NCI-H2081 (cell line): ENCODE measurements at places on chromosomes 6 and 20.
A peak's percentile ranks its signal among the peaks of the same experiment; 100 is the strongest.

DNA sequence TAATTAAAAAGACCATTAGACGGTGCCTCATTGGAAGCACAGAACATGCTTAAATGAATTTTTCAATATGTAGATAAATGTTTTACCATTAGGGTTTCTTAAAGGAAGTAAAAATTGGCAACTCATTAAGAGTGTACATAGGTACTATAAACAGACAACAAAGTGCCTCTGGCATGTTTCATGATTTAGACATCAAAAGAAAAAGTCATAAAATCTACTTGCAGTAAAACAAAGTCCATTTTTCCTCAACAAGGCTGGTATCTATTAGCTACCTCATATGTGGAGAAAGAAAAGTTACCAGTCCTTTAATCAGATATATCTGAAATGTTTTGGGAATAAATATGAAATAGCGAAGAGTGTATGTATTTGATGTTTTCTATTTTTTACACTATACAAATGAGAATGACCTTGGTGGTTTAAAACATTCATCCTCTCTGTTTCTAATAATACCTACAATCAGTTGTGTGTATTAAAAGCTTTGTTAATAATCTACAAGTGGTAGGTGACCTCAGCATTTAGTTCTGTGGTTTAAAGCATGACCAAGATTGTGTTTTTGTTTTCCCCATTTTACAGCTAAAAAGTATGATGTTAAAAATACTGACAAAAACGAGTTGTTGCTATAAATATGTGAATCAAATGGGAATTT lies 87.5 kb downstream of the HDGFL1 start:
- no peak for DNase-seq

- DNase-seq: no peak
These were observed 392.0 kb upstream of the SASH1 start for GRCh38 chr6:147950623-147950987.

- DNase-seq: peak; percentile 52
These were observed 47.0 kb downstream of the WDR27 start for GRCh38 chr6:169654598-169655391.

GRCh38 chr20:14707865-14708596 lies 370.6 kb upstream of the FLRT3 start:
- DNase-seq: no peak

DNA sequence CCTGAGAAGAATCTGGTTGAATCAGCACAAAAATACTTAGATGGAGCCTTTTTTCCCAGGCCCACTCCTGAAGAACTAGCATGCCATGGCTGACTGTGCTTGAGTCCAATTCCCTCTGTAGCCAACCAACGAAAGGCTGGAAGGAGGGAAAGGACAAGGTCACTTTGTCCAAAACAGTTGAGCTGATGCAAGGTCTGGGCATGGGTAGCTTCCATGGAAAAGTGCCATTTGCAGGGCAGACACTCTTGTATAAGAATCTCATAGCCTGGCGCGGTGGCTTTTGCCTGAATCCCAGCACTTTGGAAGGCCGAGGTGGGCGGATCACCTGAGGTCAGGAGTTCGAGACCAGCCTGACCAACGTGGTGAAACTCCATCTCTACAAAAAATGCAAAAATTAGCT lies 125.0 kb upstream of the LGSN start:
- DNase-seq: no peak

DNA sequence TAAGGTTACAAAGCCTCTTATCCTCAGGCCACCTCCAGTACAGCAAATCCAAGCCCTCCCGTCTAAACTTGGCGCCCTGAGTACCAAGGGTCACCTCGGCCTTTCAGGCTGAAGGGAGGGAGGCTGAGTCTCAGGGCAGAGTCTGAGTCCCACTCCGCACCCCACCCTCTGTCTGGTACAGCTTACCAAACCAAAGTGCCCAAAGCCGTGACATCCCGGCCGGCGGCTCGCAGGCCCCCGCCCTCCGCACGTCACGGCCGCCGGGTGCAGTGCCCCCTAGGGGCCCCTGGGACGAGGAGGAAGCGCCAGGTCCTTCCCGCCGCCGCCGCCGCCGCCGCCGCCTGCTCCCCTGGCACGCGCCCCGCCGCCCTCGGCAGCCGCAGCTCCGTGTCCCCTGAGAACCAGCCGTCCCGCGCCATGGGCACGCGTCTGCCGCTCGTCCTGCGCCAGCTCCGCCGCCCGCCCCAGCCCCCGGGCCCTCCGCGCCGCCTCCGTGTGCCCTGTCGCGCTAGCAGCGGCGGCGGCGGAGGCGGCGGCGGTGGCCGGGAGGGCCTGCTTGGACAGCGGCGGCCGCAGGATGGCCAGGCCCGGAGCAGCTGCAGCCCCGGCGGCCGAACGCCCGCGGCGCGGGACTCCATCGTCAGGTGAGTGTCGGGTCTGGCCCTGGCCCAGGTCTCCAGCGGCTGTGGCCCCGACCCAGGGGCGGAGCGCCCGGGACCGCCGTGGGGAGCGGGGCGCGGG lies at the start of gene MTHFD1L:
Gene MTHFD1L, plus strand, starts transcription at position 297 of the 741 bp plus-strand sequence. Its CDS starts 121 bp downstream, at position 418.
- peak; percentile 28 for DNase-seq

- no peak for DNase-seq
These were observed 492 bp upstream of the RNF39 start for GRCh38 chr6:30075790-30076732.

DNA sequence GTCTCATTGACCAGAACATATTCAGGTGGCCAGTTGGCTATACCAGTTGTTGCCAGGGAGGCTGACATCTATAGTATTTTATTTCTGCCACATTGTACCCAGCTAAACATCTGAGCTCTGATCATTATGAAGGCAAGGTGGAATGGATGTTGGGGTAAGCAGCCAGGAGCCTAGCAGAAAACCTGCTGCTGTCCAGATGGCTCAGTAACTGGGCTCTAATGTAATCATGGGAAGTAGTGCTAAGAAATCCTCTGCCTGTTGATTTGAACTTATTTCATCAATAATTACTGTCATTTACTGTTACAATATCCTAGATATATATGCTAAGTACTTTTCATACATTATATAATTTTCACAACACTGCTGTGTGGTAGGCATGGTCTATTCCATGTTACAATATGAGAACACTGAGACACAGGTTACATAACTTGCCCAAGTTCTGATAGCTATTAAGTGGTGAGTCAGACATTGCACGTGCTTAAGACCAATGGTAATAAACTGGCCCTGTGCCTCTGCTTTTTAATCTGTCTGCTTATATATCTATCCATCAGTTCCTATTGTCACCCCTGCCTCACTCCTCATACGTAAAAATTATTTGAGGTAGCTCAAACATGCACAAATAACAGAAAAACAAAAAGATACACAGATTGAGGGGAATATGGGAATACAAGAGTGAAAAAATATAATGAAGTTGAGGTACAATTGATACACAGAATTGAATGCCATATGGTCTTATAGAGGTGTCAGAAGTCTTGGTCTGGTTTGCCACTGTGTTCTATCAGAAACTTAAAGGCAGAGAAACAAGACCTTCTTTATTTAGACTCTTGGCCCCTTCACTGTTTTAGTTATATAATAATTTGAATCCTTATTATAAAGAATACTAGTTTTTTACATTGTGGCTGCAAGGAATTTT lies 25.2 kb downstream of the TBPL1 start:
- DNase-seq: no peak

- DNase-seq: no peak
These were observed 252.3 kb upstream of the TBX18 start for GRCh38 chr6:85016726-85017125.

DNA sequence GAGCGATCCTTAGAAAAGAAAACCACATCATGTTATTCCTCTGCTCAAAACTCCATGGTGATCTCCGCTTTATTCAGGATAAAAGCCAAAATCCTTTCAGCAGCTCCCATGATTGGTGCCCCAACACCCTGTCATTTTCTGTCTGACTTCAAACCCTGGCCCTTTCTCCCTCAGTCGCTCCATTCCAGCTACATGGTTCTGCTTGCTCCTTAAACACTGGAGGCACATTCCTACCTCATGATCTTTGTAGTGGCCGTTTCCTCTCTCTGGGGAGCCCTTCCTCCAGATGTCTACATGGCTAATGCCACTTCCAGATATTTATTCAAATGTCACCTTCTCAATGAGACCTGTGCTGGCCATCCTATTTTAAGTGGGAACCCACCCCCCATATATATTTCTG lies 100.8 kb downstream of the CAP2 start:
- no peak for DNase-seq

DNA sequence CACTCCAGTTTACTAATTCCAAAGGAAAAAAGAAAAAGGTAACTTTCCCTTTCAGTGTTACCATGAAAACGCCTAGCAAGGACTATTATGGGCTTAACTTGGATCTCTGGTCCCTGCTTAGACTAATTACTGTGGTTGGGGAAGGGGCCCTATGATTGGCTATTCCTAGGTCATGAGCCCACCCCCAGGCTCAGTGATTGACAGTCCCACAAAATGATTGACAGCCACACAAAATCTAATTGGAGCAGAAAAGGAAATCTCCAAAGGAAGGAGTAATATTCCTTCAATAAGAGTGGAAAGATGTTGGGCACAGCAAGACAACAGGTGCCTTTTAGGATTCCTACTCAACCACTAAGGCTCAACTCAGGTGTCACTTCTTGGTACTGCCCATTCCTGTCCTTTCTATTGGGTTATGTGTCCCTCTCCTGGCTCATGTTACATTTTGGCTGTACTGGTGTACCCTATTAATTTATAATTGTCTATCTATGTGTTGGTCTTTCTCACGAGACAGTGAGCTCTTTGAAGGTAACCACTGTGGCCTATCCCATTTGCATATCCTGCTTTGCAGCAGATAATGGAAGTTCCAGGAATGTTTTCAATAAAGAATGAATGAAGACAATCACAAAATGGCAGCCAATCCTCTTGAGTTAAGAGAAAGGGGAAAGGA lies 5.5 kb upstream of the UTRN start:
- no peak for DNase-seq

DNA sequence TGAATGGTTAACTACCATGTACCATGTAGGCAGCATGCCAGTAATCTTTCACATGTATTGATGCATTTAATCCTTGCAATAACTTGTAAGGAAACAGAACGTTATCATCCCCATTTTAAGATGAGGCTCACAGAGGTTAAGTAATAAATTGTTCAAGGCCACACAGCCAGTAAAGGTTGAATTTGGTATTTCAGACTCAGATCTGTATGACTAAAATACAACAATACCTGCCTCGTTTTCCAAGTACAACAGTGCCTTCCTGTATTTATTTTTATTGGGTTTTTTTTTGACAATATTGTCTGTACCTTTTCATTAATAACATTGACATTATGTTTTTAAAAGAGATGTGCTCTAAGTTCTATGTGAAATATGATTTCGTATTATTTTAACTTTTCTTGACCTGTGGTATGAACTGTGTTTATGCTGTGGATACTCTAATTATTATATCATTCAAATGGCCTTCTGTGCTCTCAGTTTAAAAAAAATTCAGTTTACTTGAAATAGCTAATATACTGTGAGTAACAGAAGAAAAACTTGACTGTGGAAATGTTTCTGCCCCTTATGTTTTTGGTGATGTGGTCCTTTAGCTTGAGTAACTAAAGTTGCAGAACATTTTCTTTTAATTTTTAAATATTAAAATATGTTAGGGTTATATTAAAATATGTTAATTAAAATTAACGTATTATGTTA lies 39.7 kb downstream of the XRN2 start:
- no peak for DNase-seq

DNA sequence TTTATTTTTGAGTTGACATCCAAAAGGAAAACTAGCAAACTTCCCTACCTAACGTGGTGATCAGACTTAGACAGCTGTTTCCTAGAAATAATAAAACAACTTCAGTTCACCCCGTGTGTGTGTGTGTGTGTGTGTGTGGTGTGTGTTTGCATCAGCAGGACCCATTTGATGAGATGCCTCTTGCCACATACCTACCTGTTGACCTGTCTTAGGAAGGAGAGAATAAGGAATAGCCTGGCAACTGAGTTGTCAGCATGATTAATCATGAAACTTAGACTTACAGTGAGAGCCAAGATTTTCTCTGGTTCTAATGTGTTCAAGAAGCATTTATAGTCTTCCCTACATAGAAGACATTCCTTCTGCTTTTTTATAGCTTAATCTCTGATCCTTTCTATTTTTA lies 16.1 kb upstream of the PBOV1 start:
- DNase-seq: no peak

DNA sequence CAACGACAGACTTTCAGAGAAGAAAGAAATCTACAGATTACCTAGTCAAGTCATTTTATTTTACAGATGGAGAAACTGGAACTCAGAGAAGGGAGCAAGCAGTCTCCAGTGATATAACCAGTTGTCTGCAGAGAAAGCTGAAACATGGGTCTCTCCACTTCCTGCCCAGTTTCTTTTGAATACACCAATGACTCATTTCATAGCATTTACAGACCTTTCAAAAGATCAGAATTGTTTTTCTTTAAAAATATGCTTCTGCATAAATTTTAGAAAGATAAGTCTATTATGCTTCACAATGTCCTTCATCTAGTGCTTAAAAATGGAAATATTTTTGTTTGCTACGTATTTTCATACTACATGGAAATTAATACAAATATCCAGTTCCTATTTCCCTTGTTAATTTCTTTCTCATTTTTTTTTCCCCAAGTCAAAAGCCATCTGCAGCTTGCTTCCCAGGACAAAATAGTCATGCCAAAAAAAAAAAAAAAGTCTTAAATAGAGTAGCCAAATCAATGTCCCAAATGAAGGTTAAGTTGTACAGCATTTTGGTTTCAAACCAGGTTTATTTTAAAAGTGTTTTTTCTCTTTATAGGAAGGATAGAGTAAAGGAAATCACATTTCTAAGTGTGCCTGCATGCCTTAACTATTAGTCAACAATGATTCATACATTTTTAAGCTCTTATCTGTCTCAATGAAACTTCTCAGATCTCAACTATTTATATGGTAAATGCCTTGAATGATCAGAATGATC lies 36.9 kb downstream of the ARHGAP18 start:
- DNase-seq: no peak

GRCh38 chr20:15756002-15756753 lies 817.1 kb downstream of the KIF16B start:
- no peak for DNase-seq

- no peak for DNase-seq
These were observed 680.8 kb upstream of the NRSN1 start for GRCh38 chr6:23445157-23445710.

- DNase-seq: no peak
These were observed 5.6 kb downstream of the ADTRP start for GRCh38 chr6:11773013-11773412.

DNA sequence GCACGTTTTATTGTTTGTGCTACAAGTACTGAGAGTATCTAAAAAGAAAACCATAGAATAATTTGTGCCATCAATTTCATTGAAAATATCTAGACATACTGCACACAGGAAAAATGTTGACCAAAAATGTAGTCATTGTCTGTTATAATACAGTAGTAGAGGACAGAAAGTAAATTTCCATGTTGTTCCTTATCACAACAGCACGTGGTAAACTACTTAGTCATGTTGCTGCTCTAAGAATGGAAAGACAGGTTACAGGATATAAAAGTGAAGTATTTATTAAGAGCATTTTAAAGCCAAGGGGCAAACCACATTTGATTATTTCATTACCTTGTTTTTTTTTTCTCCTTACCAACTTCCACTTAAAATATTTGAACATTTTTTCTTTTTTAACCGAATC lies 89.0 kb upstream of the CEP85L start:
- DNase-seq: no peak

- DNase-seq: no peak
These were observed 133.2 kb downstream of the MRPL14 start for GRCh38 chr6:43993881-43994523.
